NCI-H1105 (cell line): ENCODE measurements at places on chromosomes 1 and 21.
A peak's percentile ranks its signal among the peaks of the same experiment; 100 is the strongest.

- no peak for DNase-seq
These were observed 43.6 kb downstream of the DMRTB1 start for GRCh38 chr1:53502641-53503432.

DNA sequence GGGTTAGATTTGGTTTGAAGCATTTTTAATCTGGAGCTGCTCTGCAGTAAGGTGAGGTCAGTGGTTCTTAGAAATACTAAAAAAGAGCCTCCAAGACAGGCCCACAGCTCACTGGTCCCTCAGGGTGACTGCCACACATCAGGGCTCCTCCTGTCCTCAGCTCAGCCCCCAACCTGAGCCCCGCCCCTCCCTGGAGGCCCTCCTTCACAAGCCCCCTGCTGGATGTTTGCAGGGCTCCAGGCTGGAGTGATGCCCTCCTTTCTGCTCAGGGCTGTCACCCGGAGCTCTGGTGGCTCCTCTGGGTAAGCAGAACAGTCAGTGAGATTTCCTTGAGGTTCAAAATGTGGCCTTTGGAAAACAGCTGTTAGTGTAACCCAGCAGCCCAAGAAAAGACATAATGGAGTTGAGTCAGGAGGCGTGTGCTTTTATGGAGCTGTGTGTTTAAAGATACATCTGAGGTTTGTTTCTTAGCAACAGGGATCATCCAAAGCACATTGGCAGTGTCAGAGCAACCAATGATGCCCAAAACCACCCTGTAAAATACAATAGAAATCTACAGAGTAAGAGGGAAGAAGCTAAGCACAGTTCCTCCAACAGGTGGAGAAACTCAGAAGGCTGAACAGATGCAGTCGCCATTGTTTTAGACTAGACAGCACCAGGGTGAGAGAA is 21.4 kb downstream of the STUM start:
- no peak for DNase-seq

DNA sequence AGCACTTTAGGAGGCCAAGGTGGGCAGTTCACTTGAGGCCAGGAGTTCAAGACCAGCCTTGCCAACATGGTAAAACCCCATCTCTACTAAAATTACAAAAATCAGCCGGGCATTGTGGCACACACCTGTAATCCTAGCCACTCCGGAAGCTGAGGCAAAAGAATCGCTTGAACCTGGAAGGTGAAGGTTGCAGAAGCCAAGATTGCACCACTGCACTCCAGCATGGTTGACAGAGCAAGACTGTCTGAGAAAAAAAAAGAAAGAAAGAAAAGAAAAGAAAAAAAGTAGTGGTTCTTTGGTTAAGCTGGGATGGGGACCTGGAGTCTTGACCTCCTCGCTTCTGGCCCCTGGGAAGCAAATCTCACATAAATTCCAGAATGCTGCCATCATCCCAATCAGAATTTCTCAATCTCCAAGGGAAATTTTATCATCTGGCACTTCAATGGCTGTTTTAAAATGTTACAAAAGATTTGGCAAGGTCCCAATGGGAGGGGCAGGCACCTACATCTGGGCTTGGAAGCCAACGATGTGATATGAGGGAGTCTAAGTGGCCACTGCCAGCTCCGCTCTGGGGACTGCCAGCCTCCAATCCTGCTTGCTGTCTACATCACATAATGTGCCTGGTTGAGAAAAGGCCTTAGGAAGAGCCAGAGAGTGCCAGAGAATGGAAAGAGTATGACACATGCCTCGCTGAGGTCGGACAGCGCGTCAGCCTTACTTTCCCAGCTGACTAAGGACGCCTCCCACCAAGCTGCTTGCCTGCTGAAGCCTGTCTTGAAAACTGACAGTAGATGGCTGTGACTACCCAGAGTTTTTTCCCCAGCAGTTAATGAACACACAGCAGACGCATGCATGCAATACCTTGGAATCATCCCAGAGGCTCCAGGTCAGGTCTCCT is 42.1 kb upstream of the SRP9 start:
- no peak for DNase-seq

DNA sequence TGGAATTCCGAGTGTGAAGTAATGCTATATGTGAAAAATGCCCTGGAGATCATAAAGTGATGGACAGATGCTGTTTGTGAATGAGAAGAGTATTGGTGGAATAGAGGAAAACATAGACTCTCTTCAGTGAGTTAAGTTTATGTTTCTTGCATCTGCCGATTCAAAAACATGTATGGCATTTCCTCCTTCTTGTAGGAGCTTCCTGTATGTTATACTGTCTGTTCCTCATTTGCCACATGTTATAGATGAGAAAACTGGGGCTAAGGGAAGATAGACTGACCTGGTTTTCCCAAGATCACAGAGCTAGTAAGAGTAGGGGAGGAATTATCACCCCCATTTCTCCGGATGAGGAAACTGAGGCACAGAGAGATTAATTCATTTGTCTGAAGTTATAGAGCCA is 41.1 kb upstream of the IL20 start:
- no peak for DNase-seq

- no peak for DNase-seq
These were observed 54.3 kb downstream of the NBPF6 start for GRCh38 chr1:108504447-108504846.

DNA sequence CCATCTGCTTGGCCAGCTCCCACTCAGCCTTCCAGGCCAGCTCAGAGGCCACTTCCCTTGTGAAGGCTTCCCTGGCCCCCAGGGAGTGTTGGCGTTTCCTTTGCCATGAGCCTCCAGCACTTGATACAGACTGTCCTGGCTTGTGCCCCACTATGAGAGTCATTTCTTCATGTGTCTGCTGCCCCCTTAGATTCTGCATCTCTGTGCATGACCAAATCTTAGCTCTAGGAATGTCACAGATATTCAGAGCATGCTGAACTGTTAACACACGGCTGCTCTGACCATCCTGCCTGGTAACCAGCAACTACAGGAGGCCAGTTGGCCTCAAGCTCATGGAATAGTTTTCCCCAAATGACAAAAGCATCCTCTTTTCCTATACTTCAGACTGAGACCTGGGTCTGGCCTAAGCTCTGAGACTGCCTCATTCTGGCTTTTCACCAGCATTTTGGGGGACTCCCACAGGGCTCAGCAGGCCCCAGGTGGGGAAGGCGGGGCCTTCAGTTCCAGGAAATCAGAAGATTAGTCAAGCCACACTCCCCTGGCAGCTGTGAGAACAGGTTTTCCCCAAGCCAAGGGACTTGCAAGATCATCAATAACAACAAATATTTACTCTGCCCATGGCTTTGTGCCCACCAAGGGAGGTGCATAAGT is 182.6 kb upstream of the EDN2 start:
- DNase-seq = no peak

DNA sequence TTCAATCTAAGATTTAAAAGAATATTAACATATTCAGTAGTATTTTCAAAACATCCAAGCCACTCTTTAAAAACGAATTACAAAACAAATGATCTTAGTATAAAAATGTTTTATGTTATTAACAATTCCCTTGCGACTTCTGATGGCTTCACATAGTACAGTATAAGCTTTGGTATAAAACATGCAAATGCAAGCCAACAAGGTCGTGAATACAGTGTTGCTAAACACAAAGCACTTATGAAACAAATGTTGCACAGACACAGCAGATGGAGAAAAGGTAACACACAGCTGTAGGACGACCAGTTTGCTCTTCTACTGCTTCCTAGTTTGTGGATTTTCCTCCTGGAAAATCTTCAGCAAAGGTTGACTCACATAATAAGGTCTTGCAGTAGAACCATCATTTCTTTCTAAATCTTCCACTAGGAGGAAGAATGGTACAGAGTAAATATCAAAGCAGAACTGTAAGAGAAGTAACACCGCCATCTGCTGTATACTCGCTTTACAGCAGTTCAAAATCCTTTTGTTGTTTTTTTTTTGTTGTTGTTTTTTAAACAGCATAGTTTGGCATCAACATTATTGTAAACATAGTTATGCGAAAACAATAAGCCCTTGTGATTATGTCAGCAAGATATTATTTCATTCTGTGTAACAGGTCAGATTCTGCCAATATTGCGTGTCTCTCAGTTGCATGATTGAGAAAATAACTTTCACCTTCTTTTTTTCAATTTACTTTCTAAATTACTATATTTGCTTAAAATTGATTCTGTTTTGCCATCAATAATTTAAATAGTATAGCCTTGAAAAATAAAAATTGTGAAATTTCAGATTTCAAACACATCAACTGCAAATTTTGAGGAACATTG is 69.5 kb downstream of the LHX8 start:
- peak; percentile 20 for DNase-seq

- no peak for DNase-seq
These were observed 66.3 kb upstream of the PRDX6 start for GRCh38 chr1:173410794-173411236.

DNA sequence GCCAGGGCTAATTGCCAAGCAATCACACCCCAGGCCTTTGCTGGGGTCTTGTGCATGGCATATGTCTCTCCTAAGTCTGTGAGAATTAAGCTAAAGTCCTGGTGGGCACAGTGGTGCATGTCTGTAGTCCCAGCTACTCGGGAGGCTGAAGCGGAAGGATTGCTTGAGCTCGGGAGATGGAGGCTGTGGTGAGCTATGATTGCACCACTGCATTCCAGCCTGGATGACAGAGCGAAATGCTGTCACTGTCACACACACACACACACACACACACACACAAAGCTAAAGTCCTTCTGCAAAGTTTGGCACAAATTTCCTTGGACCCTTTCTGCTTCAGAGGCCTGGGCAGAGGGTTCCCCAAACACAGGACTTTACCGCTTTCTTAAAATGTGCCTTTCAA is 31.3 kb upstream of the DNAJC11 start:
- no peak for DNase-seq

DNA sequence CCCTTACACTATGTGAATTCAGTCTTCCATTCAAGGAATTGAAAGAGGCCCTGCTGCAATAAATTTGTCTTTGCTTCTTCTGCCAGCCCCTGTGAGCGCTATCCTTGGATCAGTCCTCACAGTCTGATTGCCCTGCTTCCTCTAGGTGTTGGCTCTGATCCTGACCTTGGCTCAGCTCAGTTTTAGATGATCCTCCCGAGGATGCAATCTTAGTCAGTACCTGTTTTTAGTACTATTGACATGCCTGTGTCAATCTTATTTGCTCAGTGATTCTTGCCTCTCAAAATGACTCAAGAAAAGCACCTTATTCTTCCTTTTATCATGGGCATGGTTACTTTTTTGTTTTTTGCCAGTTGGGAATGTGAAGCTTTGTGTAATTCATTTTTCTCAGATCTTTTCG is 101.4 kb upstream of the KCNK1 start:
- DNase-seq = no peak

DNA sequence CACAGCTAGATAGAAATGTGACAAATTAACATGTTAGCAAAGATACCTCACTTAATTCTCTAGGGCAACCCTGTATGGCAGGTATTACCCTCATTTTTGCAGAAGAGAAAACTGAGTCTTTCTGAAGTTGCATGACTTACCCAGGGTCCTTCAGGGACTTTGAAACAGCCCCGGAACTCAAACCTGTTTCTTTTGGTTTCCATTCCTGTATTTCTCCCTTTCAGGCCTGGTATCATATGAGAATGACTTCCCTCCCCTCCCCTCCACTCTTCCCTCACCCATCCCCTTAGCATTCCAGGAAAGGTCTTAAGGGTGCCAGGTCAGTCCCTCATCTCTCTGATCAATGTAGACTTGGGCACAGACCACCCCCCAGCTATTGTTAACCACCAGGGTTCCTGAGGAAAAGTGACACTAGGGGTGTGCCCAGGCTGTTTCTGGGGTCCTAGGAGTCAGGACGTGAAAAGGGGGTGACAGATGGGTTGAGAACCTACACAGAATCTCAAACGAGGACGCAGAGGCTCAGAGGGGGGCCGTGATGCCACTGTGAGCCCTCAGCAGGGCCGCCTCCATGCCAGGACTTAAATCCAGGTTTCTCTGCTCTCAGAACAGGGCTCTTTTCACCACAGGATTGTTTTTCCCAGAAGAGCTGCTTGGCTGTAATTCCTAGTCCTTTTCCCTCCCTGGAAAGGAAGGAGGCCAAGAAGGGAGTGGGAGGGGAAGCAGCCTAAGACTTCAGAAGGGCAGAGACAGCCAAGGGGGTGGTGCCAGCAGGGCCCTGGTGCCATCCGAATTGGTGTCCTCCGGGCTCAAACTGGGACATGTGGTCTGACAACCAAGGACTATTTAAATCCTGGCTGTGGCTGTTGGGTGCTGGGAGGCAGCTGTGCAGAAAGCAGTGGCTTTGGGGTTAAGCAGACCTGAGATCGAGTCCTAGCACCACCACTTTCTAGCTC is 2.1 kb upstream of the WASF2 start:
- no peak for DNase-seq

- DNase-seq = no peak
These were observed 145.9 kb downstream of the RYR2 start for GRCh38 chr1:237187842-237188241.

DNA sequence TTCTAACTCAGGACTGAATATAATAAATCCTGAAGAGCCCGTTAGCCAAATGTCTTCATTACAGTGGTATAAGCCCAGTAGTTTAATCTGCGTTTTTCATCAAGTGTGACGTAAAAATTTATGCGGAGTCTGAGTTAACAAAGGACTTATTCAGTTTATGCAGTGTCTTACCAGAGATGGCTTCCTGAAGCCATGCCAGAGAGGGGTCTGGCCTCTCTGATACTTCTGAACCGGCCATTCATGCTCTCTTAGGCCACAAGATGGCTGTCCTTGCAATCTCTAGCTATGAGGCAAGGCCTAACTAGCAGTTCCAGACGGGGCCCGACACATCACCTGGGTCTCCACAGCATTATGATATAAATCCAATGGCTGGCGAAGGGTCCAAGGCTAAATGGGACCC is 101.4 kb downstream of the TEX35 start:
- no peak for DNase-seq

DNA sequence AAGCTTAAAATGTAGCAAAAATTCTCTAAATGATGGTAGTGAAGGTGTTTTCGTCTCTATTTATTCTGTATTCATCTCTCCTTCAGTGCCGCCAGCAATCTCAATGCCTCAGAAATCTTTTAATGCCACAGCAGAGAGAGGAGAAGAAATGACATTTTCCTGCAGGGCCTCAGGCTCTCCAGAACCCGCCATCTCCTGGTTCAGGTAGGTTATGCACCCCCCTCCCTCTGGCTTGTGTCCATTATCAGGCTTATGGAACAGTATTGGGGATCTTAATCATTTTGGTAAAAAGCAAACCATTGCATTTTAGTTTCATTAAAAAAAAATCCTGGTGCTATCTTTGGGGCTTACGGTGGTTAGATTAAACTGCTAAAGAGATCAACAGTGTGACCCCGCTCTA is 326.1 kb downstream of the NCAM2 start:
- DNase-seq = no peak

DNA sequence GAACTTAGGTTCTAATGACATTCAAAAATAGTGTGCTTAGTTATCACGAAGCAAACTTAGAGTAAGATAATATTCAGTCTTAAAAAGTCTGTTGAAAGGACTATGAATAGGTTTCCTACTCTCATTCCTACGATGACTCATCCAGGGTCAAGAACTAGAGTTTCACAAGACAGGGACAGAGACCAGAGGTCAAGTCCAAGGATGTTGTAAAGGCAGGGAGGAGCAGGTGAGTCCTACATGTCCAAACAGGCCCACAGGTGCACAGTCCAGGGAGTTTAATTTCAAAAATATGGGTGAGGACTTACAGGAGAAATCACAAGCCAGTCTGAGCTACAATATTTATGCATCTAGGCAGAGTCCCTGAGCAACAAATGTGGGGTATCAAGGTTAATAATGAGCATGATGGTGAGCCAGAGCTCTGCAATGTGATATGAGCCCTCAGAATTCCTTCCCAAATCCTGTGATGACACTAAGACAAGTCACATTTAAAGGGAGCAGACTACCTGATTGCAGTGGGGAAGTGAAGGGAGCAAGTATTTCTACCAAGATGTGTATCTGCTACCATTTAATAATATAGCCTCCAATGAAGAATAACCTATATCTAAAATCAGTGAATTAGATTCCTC is 100.0 kb upstream of the NRIP1 start:
- DNase-seq = no peak

- peak; percentile 17 for DNase-seq
These were observed 610 bp downstream of the SCYL3 start for GRCh38 chr1:169892927-169893644.
